ENCODE measurements at places on chromosomes 3 and 15. TPM values are rescaled to one million over a fixed set of nuclear protein-coding genes. Genes with fewer than 3 reads are reported as not detected.

DNA sequence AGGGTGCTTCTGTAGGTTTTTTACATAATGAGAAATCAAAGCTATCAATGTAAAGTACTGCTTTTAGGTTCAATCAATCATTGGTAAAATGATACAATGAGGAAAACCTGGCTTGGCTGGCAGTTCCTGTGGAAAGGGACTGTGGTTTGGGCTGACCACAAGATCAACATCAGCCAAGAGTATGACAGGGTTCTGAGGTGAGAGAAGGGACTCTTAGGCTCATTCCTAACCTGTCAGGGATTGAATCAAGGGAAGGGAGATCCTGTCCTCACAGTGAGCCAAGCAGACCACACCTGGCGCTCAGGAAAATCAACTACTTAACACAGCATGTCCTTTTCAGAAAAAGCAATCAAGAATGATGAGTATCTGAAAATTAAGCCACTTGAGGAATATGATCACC lies 111.1 kb downstream of the MAGI1 start:
- DNase-seq: no peak

Gene GNB5
- polyA plus RNA-seq: 25.2 TPM

GRCh38 chr3:30644615-30645014 lies 38.2 kb downstream of the TGFBR2 start:
- DNase-seq: no peak

DNA sequence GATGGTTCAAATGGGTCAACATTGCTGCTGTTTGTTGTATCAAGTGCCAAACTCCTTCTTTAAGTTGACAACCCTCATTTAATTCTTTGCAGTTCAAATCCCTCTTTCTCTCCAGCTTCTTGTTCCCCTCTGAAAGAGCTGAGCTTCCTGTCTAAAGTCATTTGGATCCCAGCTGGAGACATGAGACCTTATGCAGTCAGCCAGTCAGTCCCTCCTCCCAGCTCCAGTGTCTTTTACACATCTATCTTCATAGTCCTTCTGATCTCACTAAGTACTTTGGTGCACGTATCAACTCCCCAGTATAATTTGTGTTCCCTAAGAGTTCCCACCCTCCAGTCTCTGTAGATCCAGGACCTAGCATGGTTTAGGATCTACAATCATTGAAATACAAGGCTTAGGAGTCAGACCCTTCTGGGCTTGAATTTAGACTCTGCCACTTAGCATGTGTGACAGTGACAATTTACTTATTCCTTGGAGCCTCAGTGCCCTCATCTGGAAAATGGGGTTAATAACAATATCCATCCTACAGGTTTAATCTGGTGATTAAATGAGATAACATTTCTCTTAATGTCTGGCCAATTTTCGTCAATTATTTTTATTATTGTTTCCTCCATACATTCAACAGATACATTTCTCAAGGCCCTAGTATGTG lies 102.8 kb upstream of the SEMA6D start:
- DNase-seq: no peak

Gene ROPN1
- 0.06 TPM for polyA plus RNA-seq
